Activated T-helper 1 cell treated with anti-CD3 and anti-CD28 coated beads, Interleukin-12 subunit alpha, Interleukin-12 subunit beta, Interleukin-2, Interleukin-4 antibody, amounts not matched to agents 30 ng/mL and 10 ng/mL and 1 ng/mL, durations not matched to agents 14 hours and 24 hours and 36 hours (primary cell): ENCODE measurements at places on chromosomes 13 and 19. TPM values are rescaled to one million over a fixed set of nuclear protein-coding genes. Genes with fewer than 3 reads are reported as not detected.
A peak's percentile ranks its signal among the peaks of the same experiment; 100 is the strongest.

Gene SHC2
- not detected in 2 replicates for total RNA-seq

Gene COL5A3
- 0.67 and 0.76 TPM in 2 replicates for total RNA-seq

GRCh38 chr13:40781717-40782116 is 7.7 kb upstream of the SLC25A15 start:
- no peaks in the 10 kb centered on the region for H3K36me3 ChIP-seq
- H3K4me1 ChIP-seq: peaks cover 21% of the 10 kb centered on the region
- no peak overlapping the region for H3K4me3 ChIP-seq
- no peak for DNase-seq
- H3K27me3 ChIP-seq: no peaks in the 10 kb centered on the region

DNA sequence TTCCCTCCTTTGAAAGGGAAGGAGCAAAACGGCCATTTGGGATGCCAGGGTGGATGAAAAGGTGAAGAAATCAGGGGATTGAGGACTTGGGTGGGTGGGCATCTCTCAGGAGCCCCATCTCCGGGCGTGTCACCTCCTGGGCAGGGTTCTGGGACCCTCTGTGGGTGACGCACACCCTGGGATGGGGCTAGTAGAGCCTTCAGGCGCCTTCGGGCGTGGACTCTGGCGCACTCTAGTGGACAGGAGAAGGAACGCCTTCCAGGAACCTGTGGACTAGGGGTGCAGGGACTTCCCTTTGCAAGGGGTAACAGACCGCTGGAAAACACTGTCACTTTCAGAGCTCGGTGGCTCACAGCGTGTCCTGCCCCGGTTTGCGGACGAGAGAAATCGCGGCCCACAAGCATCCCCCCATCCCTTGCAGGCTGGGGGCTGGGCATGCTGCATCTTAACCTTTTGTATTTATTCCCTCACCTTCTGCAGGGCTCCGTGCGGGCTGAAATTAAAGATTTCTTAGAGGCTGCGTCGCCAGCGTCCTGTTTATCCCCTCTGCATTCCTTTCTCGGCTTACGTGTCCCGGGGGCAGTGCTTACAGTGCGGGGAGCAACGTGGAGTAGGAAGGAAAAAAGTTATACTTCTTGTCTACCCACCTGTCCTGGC is 15.2 kb upstream of the S1PR4 start:
- H3K36me3 ChIP-seq: peaks cover 64% of the 10 kb centered on the region
- peaks cover 51% of the 10 kb centered on the region for H3K4me1 ChIP-seq
- peak; percentile 61 for DNase-seq
- peak overlapping the region; percentile 59 for H3K27ac ChIP-seq
- no peaks in the 10 kb centered on the region for H3K27me3 ChIP-seq
- no peak overlapping the region for H3K4me3 ChIP-seq

- DNase-seq: no peak
- no peaks in the 10 kb centered on the region for H3K27me3 ChIP-seq
- no peak overlapping the region for H3K27ac ChIP-seq
- H3K4me3 ChIP-seq: no peak overlapping the region
- no peaks in the 10 kb centered on the region for H3K36me3 ChIP-seq
Measured at GRCh38 chr13:79749984-79750551, 269.1 kb downstream of the NDFIP2 start.

DNA sequence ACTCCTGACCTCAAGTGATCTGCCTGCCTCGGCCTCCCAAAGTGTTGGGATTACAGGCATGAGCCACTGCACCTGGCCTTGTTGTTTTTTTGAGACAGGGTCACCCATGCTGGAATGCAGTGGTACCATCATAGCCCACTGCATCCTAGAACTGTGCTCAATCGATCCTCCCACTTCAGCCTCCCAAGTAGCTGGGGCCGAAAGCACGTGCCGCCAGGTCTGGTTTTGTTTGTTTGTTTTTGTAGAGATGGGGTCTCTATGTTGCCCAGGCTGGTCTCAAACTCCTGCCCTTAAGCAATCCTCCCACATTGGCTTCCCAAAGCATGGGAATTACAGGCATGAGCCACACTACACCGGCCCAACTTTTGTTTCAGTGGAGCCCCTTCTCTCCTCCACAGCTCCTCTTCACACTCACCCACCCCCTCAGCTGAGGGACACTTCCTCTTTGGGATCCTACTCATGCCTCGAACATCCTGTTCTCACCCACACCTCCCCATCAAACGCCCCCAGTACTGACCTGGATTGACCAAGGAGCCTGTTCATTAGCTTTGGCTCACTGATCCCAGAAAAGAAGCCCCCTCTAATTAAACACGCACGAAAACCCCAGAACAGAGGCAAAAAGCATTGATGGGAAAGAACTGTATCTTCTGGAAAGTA is 12.8 kb upstream of the CERS4 start:
- peaks cover 4% of the 10 kb centered on the region for H3K27me3 ChIP-seq
- no peak for DNase-seq
- peak overlapping the region; percentile 27 for H3K4me3 ChIP-seq
- peaks cover 2% of the 10 kb centered on the region for H3K36me3 ChIP-seq
- H3K4me1 ChIP-seq: peaks cover 49% of the 10 kb centered on the region
- H3K27ac ChIP-seq: peak overlapping the region; percentile 84
